ENCODE measurements at places on chromosomes 11 and 22.

DNA sequence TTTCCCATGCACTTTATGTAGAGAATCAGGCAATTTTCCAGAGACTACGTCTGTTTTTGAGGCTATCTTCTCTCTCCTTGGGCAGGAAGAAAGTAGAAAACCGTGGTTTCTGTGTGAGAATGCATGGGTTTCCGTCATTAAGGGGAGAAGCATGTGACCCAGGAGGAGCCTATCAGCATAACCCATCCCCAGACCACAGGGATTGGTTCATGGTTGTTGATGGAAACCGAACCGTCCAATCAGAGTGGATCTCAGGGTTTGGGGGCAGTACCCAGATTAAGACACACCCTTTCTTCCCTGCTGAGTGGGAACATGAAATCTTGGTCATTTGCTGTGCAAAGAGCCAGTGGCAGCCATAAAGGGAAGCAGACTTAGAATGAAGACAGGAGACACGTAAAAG lies 517.8 kb downstream of the MN1 start:
- DNase-seq, result no peak

DNA sequence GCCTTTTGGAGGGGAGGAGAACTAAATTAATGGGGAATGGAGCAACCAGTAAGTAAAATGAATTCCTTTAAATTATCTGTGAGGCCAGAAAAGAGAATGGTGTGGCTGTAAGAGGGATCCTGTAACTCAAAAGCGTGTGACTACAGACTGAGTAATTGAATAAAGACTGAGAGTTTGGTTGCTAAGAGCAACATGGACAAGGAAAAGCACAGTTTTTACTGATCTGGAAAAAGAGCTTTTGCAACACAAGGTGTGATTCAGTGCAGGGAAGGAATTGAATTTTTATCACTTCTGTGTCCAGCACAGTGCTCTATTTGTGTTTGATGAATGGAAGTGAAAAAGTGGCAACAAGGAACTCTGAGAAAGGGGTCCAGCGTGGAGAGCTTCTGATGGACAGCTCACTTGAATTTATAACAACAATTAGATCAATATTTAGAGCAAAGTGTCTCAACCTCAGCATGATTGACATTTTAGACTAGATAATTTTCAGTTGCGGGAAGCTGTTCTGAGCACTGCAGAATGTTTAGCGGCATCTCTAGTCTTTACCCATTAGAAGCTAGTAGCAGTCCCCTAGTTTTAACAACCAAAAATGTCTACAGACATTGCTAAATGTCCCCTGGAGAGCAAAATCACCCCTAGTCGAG lies 202.8 kb upstream of the BDNF start:
- no peak for DNase-seq

GRCh38 chr11:44531116-44531504 lies 34.4 kb upstream of the CD82 start:
- DNase-seq, result no peak

GRCh38 chr11:26753723-26754504 lies 32.1 kb upstream of the SLC5A12 start:
- peak; percentile 72 for DNase-seq

DNA sequence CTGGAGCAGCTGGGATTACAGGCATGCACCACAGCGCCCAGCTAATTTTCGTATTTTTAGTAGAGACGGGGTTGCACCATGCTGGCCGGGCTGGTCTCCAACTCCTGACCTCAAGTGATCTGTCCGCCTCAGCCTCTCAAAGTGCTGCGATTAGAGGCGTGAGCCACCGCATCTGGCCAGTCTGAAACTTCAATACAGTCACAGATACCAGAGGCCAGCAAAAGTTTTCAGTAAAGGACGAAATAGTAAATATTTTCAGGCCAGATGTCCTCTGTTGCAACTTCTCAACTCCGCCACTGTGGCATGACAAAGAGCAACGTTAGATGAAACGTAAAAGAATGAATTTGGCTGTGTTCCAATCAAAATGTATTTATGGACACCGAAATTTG lies 403.6 kb downstream of the MN1 start:
- no peak for DNase-seq

DNA sequence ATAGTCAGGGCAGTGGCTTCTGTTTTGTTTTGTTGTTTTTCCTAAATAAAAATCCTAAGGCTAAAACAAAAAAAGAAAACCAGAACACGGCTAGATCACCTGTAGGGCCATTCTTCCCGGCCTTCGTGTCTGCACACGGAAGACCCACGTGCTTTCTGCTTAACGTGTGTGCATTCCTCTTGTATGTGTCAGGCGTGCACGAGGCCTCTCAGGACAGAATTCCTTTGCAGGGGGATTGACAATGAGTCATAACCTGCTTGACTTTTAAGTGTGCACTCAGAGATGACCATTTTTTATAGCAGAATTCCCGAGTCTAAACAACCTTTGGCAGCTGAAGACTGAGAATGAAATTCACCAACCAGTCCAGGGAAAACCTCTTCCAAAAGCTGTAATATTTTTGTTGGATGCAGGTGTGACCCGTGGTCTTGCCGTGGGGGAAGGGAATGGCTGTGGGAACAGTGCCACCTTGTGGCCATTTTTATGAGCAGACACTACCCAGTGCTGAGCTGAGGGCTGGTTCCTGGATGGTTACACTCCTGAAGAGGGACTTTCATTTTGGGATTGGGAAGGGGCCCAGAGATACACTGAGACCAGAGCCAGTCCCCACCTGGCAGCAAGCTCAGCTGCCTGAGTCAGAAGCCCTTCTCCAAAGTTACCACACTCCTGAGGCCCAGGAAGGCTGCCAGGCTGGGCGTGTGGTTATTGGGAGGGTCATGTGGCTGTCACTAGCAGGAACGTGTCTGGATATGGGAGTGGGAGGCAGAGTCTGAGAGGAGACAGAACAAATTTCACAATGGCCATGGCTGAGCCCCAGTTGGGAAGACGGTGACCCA lies 35.7 kb upstream of the DKK3 start:
- DNase-seq, result peak; percentile 73

GRCh38 chr11:47305734-47306483 lies 36.0 kb downstream of the MADD start:
- DNase-seq, result no peak

DNA sequence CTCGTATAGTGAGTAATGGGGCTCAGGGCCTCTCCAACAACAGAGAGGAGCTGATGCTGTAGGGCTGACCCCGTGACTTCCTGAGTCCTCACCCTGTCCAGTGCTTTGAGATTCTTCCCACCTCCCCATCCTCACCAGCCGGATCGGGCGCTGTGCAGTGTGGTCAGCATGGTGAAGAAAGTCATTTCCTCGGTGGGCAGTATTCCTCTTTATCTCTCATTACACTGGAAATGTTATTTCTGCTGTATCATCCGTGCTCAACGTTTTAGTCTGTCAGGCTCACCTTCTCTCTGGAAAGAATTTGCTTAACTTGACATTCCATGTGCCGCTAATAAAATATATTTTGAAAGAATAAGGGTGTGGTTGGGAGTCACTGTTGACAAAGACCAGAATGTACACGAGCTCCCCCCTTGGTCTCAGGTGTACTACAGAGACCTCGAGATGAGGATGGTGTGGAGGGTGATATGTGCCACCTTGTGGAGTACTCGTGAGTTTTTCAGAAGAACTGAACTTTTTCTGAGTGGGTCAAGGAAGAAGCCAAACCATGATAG lies 25.7 kb upstream of the SCGB1A1 start:
- DNase-seq, result no peak

- DNase-seq, result no peak
Observed at GRCh38 chr11:5247472-5248192, 2.0 kb downstream of the HBG1 start.

- no peak for DNase-seq
Observed at GRCh38 chr11:45142241-45143055, 4.0 kb upstream of the PRDM11 start.

DNA sequence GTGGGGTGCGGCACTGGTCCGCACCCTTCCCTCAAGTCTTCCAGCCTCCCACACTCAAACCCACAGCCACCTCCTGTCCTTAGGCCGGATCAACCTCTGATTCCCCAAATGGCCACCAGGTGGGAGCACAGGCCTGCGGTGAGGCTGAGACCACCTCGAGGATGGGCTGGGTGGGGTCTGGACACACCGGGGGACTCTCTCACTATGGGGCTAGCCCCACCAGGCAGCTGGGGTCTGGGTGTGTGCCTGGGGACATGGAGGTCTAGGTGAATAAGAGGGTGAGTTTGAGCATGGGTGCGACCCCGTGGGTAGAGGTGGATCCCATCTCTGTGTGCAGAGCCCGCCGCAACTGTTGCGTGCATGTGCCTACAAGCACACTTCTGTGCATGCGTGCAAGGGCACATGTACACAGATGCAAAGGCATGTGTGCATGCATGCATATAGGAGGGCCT lies 32.6 kb downstream of the MYO18B start:
- no peak for DNase-seq

- DNase-seq, result no peak
Observed at GRCh38 chr11:55367674-55368073, at the start of gene OR4A15. OR4A15 (plus strand) TSS chr11:55367974; CDS start chr11:55367974, 0 bp downstream.

- DNase-seq, result no peak
Observed at GRCh38 chr11:3796346-3796745, 1.0 kb downstream of the NUP98 start.
